GM23248 (cell line): ENCODE measurements at places on chromosomes 1 and 21. TPM values are rescaled to one million over a fixed set of nuclear protein-coding genes. Genes with fewer than 3 reads are reported as not detected.

DNA sequence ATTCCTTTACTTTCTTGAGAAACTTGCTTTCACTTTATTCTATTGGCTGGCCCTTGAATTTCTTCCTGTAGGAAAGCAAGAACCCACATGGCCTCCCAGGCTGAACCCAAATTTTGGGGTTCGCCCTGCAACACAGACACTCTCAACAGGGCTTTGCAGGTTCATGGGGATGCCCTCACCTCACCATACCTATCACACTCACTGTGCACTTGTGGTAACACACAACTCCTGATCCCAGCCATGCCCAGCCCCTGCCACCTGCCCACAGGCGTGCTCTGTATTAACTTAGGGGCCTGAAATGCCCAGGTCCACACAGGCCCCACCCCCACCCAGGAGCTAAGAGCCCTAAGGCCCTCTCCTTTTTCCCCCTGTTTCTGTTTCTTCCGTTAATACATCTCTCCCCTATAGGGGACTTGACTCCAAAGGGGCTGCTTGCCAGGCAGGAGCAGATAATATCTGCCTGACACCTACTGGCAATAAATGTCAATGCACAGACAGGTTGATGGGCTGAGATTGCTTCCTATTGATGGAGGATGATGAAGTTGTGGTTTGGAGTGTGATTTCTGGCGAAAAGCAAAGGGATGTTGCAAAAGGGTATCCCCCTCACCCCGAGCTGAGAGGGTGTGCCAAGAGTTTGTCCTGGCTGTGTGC is 171.5 kb downstream of the AJAP1 start:
- H3K4me1 ChIP-seq, result no peaks in the 10 kb centered on the region
- no peaks in the 10 kb centered on the region for H3K36me3 ChIP-seq
- no peaks in the 10 kb centered on the region for H3K27me3 ChIP-seq
- H3K4me3 ChIP-seq, result no peak overlapping the region

DNA sequence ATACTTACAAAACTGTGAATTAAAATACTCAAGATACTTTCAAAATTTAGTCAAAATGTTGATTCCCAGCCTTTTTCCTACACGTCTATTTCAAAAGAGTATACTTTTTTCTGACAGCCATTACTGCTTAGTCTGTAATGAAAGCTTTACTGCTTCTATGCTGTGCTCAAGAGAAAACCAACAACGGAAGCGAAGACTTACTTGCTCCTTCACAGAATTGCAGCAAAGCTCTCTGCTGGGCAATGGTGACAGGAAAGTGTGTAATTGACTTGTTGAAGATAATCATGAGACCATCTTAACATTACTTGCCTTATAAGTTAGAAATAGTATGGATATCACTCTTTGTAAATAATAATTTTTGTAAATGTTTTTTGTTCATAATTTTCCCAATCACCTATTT is 1.7 kb upstream of the DYNLT5 start:
- H3K27me3 ChIP-seq, result no peaks in the 10 kb centered on the region
- H3K4me3 ChIP-seq, result no peak overlapping the region
- no peak for DNase-seq
- H3K4me1 ChIP-seq, result peaks cover 25% of the 10 kb centered on the region

- H3K36me3 ChIP-seq, result no peaks in the 10 kb centered on the region
- no peak overlapping the region for H3K4me3 ChIP-seq
- H3K27me3 ChIP-seq, result no peaks in the 10 kb centered on the region; the same call in 1 of the 2 replicates
- H3K27ac ChIP-seq, result no peak overlapping the region
These were observed 2.9 kb downstream of the PADI3 start for GRCh38 chr1:17251701-17252376.

DNA sequence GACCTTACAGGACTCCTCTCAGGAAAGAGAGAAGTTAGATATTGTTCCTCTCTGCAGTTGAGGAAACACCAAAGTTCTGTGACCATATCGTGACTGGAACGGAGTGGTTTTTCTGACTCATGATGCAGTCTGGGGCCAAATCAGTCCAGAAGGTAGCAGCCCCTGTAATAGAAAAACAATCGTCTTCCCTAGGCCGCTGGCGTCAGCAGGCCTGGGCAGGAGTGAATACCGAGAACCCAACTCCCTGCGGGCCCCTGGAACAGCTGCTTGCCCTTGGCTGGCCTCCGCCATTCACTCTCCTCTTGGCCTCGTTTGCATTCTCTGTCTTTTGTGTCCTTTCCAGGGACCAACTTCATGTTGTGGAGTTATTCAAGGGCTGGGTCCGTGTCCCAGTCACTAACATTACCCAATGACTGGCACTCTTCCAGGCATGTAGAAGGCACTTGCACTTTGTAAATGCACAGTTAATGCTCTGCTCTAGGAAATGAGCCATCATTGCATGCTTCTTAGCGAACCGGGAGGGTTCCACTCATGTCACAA is 10.9 kb upstream of the CD101 start:
- H3K4me1 ChIP-seq, result peaks cover 34% of the 10 kb centered on the region
- H3K36me3 ChIP-seq, result no peaks in the 10 kb centered on the region
- peak overlapping the region; percentile 94 for H3K27ac ChIP-seq
- DNase-seq, result peak; percentile 96
- H3K27me3 ChIP-seq, result no peaks in the 10 kb centered on the region
- 0 out of 2 replicates have a peak overlapping the region, but pooled peaks have one; percentile 4 for H3K4me3 ChIP-seq

DNA sequence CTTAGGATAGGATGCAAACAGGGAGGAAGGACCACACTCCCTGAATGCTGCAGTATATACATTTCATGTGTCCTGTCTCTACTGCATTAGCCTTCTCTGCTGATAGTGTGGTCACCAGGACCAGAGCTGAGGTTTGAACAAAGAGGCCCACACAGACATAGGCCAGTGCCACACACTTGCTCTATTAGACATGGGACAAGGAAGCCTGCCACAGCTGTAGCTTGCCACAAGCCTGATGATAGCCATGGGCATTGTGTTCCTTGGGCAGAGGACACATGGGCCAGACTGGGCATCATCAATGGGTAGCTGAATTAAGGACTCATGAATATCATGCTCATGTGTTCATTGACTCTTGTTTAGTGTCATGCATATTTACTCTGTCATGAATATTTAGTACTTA is 10.4 kb downstream of the CAMSAP2 start:
- DNase-seq, result no peak
- H3K36me3 ChIP-seq, result peaks cover 5% of the 10 kb centered on the region; the same call in 1 of the 2 replicates

- peaks cover 42% of the 10 kb centered on the region for H3K27me3 ChIP-seq
- H3K4me1 ChIP-seq, result no peaks in the 10 kb centered on the region
- no peaks in the 10 kb centered on the region for H3K36me3 ChIP-seq
- H3K27ac ChIP-seq, result no peak overlapping the region
- no peak for DNase-seq
These were observed 162.3 kb downstream of the KAZN start for GRCh38 chr1:14760780-14761179.

RGS16 gene
- 0.33 and 0.41 TPM in 2 replicates for polyA plus RNA-seq

SAMD11 gene
- polyA plus RNA-seq, result 8.0 and 8.2 TPM in 2 replicates
